ENCODE measurements at places on chromosomes 12 and 14.

DNA sequence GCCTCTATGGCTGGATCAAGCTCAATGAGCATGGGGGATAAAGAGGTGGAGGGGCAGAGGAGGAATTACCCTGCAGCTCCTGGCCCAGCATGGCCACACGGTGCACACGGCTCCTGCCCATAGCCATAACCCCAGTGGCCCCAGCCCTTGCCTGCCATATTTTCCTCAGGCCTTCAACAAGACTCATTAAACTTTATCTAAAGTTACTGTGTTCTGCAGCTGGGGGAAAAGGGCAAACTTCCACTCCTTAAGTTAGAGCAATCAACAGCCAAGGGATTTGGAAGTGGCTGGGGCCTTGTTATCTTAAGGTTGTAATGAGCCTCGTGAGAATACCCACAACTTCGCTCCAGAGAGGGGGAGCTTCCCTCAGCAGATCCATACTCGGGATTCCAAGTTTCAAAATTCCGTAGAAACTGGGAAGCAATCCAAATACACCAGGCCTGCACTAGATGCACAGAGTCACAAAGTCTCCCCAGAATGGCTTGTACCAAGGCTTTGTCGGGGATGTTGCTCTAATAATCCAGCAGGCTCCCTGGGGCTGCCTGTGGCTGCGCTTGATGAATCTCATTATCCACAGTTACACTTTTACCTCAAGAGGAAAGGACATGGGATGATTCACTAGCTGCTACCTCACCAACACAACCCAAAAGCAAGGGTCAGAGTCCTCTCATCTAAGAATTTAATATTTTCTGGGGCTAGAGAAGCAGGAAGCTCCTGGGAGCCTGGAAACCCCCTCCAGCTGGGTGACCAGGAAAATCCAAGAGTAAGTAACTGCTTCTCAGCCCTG is 13.0 kb upstream of the OR6J1 start:
- no peak for DNase-seq

- no peak for DNase-seq
Observed at GRCh38 chr14:56603648-56604047, 24.1 kb downstream of the TMEM260 start.

- no peak for DNase-seq
Observed at GRCh38 chr12:29655861-29656260, 127.9 kb downstream of the TMTC1 start.

GRCh38 chr12:83931451-83931850 is 981.1 kb downstream of the SLC6A15 start:
- DNase-seq = no peak

GRCh38 chr12:25959071-25959961 is 834 bp downstream of the RASSF8 start:
- peak; percentile 67 for DNase-seq

- peak; percentile 35 for DNase-seq
Observed at GRCh38 chr12:98644433-98644711, 216 bp downstream of the IKBIP start.

DNA sequence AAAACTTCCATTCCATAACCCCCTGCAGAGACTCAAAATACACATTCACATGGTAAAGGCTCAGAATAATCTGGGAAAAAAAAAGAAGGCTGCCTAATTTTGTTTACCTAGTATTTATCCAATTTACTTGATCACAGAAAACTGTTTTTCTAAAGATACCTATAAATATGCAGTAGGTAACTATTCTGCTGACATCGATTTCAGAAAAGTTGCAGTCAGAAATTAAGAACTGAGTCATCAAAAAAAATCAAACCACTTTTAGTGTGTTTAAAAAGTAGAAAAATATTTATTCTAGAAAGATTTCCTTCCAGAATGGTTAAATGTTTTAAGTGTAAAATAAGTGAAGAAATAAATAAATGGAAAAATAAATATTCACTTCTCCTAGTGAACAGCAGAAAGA is 254.5 kb upstream of the CAND1 start:
- DNase-seq = no peak

- no peak for DNase-seq
Observed at GRCh38 chr12:69167648-69168165, 71.7 kb upstream of the CPSF6 start.

DNA sequence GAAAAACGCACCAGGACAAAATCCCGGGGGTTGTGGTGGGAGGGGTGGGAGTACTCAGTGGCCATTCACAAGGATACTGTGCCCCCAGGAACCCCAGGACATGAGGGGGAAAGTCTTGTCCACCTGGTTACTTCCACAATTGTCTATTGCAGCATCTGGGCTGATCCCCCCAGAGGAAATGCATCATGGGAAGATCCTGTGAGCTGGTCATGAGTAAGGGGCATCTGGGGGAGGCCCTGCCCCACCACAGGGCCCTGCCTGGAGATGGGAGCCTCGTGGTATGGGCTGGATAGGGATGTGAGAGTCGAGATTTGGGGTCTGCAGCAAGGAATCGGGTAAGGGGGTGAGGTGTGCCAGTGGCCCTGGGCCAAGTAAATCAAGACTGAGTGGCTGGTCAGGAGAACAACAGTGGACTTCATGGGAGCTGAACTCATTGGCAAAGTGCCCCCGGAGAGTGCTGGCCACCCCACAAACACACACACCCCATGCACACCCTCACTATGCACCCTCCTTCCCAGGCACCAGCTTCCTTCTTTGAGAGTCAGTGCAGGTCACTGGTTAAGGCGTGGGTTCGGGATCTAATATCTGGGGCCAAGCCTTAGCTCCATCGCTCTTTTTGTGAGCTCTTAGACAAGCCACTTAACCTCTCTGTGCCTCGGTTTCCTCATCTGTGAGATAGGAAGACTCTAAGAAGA is 3.0 kb upstream of the SERPINA1 start:
- DNase-seq = no peak

GRCh38 chr14:51482102-51482501 is 169.6 kb upstream of the FRMD6 start:
- no peak for DNase-seq

GRCh38 chr14:79383031-79383430 is 828.3 kb downstream of the DIO2 start:
- DNase-seq = no peak

GRCh38 chr12:108640802-108641445 is 7.2 kb upstream of the SELPLG start:
- DNase-seq = no peak

- no peak for DNase-seq
Observed at GRCh38 chr12:11321980-11322379, 11.7 kb upstream of the PRB4 start.

DNA sequence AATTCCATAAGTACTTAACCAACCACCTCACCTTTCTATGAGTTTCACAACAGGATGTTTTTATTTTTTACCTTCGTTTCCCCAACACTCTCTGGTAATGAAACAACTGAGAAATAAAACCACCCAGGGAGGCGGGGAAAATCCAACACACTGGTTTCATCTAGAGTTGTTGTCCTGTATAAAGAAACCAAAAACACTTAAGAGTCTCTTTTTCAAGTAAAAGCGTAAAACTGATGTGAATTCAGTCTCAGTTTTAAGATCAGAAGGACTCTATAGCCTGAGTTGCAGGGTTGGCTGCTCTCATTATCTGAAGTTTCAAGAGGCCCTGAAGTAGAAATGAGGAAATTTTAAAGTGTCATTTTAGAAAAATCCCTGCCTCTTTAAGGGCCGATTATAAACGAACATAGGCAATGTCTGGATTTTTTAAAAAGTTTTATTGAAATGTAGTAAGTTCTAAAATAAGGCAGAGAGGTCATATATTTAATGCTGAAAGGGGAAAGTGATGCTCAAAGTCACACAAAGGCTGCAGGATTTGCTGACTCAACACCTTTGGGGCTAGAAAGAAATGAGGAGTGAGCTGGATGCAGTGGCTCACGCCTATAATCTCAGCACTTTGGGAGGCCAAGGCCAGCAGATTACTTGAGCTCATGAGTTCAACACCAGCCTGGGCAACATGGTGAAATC is 27.2 kb downstream of the HIGD1C start:
- no peak for DNase-seq

DNA sequence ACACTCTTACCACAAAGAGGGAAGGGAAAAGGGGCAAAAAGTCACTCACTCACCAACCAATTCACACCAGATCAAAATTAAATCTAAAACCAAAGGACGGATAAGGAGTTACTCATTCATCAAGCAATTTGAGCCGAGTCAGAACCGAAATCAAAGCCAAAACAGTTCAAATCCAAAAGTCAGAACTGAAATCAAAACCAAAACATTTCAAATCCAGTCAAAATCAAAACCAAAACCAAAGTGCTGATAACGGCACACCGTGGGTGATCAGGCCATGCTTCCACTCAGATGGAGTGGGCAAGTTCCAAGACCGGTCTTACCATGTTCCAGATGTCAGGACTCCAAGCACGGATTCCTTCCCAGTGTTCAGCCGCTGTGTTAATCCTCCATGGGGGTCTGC is 139.5 kb downstream of the SLC38A6 start:
- DNase-seq = no peak

DNA sequence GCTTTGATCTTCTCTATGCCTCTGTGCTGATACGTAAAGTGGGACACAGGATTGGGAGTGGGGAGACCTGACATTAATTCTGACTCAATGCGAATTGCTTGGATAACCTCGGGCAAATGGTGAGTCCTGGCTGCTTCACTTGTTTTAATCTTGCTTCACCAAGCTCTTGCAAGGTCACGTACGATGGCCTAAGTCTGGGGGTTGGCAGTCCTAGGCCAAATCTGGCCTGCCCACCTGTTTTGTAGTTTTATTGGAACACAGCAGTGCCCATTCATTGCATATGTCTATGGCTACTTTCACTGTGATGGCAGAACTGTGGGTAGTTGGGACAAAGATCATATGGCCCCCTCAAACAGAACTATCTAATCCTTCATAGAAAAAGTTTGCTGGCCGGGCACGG is 13.4 kb downstream of the CLSTN3 start:
- DNase-seq = no peak

DNA sequence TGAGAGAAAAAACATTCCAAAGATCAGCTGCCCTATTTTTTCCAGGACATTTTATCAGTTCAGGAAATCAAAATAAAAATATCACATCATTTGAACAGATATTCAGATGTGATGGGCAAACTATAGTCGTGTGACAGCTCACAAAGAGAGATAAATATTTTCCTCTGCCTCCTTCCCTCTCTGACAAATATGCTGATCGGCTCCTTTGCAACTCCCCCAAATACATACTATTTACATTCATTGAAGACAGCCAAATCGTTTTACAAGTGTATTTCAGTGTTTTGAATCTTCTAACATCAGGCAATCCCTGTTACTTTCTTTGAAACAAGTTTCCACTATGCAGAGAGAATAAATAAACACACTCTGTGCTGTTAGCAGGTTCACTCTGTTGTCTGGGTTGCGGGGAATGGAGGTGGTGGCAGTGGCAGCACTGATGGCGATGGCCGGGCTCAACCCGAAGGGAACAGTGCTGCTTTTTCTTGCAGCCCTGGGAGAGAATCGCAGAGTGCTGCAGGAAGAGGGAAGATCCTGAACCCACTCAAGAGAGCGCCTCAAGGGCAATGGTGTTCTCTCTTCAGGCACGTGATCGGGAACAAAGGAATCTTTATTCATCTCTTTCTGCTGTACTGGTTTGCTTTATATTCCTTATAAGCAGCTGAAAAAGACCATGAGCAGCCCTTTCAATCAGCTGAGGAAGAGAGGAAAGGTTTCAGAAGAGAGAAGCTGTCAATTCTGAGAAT is 142.5 kb downstream of the PHLDA1 start:
- DNase-seq = no peak

GRCh38 chr14:75968456-75968855 is 13.3 kb downstream of the TGFB3 start:
- DNase-seq = no peak

DNA sequence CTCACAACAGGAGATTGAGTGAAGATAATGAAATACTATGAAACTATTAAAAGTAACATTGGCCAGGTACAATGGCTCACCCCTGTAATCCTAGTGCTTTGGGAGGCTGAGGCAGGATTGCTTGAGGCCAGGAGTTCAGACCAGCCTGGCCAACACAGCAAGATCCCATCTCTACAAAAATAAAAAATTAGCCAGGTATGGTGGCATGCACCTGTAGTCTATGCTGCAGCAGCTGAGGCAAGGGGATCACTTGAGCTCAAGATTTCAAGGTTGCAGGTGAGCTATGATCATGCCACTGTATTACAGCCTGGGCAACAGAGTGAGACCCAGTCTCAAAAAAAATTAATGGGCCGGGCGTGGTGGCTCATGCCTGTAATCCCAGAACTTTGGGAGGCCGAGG is 14.9 kb downstream of the RAD9B start:
- no peak for DNase-seq

GRCh38 chr14:63614679-63615363 is 26.9 kb downstream of the WDR89 start:
- DNase-seq = no peak

DNA sequence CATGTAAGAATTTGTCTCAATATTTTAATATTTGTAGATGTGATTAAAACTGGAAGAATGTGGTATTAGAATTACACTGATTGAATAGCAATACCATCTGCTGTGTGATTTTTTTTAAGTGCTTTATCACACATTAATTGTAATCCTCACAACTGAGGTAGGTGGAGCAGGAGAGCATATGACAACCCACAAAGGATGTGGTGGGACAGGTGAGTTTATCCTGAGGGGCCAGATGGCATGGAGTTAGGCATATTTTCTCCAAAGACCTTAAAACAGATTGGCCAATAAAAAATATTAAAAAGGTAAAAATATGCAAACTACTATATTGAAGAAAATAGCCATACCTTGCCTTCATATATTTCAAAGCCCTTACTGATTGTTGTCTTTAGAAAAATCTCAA is 7.8 kb downstream of the LRRC10 start:
- no peak for DNase-seq

DNA sequence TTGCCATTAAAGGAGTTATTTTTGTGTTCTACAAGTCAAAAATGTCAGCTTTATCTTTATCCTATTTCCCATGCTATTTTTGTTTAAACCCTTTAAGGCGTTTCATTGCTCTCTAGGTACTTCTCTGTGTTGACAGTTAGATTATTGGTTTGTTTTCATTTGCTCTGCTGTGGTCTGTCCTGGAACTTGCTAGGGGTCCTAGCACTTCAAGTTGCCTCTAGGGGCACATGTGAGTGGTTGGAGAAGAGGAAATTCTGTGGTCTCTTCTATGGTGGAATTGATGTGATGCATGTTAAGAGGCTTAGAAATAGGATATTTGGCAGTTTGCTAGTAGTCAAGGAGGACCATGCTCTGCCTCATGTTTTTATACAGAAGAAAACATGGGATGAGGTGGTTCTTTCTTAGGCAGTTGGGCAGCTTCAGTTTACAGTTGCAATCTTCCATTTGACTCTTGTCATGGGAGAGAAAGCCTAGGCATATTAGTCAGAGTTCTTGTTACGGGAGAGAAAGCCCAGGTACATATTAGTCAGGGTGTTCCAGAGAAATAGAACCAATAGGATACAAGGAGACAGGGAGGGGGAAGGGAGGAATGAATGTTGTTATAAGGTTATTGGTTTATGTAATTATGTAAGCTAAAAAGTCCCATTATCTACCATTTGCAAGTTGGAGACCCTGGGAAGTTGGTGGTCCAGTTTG is 14.4 kb downstream of the TTLL5 start:
- DNase-seq = no peak

DNA sequence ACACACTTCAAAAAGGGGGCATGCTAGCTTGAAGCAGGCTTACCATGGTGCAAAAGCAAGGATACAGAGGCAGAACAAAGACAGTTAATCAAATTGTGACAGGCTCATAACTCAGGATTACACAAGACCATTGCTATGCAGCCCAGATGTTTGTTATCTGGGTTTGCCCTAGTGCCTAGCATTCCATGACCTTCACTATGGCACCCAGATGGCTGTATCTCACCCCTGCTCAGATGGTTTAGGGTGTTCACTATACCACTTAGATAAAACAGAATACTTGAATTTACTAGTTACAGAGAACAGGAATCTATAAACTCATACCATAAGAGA is 56.2 kb downstream of the SDR9C7 start:
- DNase-seq = no peak
